ENCODE measurements at places on chromosomes 7 and 10. TPM values are rescaled to one million over a fixed set of nuclear protein-coding genes. Genes with fewer than 3 reads are reported as not detected.

FRG2B gene
- not detected for total RNA-seq

SEMA3A gene
- total RNA-seq, result 6.6 TPM

GJD4 gene
- total RNA-seq, result not detected

GRID1 gene
- 0.12 TPM for total RNA-seq

CLIP2 gene
- 73.6 TPM for total RNA-seq

ZNF92 gene
- 11.0 TPM for total RNA-seq

UPP1 gene
- total RNA-seq, result 81.6 TPM

CABCOCO1 gene
- total RNA-seq, result 0.29 TPM

SPDYE8 gene
- total RNA-seq, result not detected

CCDC172 gene
- total RNA-seq, result not detected

OR2A1 gene
- total RNA-seq, result not detected

All from glomerular endothelial cell (primary cell).